Fibroblast of lung (primary cell): ENCODE measurements at places on chromosomes 2 and 18. TPM values are rescaled to one million over a fixed set of nuclear protein-coding genes. Genes with fewer than 3 reads are reported as not detected.
A peak's percentile ranks its signal among the peaks of the same experiment; 100 is the strongest.

GPR17 gene
- not detected in 2 replicates for total RNA-seq

DNA sequence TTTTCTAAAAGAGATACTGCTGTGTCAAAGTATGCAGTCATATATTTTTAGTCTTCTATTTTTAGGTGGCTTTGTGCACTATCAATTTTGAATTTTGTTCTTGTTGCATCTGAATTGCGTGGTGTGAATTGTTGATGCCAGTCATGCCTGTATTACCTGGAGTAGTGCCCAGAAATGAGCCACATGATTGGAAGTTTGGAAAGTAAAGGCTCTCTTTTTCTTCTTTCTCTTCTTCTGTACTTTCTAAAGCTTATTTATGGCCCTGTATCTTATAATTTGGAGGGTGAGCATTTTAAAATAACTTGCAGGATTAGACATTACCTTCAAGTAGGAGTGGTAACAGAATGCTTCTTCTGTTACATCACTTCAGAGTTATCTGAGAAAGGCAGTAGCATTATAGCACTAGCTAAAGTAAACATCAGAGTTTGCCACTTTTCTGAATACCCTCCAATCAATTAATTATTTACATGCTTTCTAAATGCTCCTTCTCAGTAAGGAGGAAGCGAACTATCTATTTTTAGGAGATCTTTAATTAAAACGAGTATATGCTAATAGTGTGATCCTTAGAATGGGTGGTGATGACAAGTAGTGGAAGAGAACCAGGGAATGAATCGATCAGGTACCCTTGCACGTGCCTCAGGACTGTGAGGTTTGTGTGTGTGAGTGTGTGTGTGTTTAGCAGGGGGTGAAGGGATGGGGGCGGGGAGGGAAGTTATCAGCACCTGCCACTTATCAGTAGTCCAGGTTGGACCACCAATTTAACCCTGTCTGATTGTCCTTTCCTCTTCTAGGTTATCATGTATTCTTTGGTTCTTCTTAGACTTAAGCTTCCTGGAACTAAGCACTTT, 112.5 kb downstream of the MAP3K20 start:
- DNase-seq = peak; percentile 85

FER1L5 gene
- total RNA-seq = 0.50 and 0.51 TPM in 2 replicates

- no peak overlapping the region for H3K4me3 ChIP-seq
- no peak overlapping the region for H3K27ac ChIP-seq
- H3K4me1 ChIP-seq = peaks cover 6% of the 10 kb centered on the region
- peaks cover 48% of the 10 kb centered on the region for H3K27me3 ChIP-seq
- no peaks in the 10 kb centered on the region for H3K36me3 ChIP-seq
These were observed 1.3 kb downstream of the NPPC start for GRCh38 chr2:231924889-231925275.

KCNIP3 gene
- 1.5 and 1.7 TPM in 2 replicates for total RNA-seq
